AG08395 (cell line): ENCODE measurements at places on chromosomes 16 and 17.
A peak's percentile ranks its signal among the peaks of the same experiment; 100 is the strongest.

GRCh38 chr17:51739245-51739886 lies 419.1 kb downstream of the CA10 start:
- no peak for DNase-seq

- DNase-seq, result peak; percentile 26
Measured at GRCh38 chr16:27174798-27175197, 28.5 kb upstream of the KDM8 start.

DNA sequence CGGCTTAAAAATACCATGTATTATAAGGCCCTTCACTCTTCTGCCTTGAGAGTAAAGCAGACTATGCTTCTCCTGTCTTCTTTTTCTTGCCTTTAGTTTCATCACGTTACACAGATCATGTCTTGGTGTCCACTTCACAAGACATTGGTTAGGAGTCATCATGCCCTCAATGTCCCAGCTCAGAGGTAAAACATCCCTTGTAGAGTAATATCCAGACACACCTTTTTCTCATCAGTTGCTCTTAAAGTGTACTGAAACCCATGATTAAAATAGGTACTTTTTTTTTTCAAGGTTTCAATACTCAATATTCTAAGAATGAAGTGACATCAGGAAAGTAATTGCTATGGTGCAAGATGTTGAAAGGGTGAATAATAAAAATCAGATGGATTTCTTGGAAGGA lies 267.8 kb downstream of the PMP22 start:
- DNase-seq, result no peak

- no peak for DNase-seq
Measured at GRCh38 chr17:228951-229708, 47.7 kb upstream of the DOC2B start.

DNA sequence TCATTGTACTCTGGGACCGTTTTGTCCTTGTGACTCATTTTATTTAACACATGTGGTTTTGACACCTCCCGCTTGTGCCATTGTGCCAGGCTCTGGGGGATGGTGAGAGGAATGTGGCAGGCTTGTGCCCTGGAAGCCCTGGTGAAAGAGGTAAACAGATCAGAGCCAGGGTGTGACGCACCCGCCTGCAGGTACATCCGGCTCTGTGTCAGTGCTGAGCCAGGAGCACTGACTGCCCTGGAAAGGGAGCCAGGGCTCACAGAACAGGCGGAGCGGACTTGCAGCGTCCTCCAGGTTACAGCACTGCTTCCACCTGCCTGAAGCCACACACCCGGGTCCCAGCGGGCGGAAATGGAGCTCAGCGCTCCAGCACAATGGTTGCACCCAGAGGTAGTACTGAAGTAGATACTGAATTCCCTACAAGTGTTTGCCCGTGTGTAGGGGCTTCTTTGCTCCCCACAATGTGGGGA lies 30.6 kb downstream of the CDRT15 start:
- no peak for DNase-seq

DNA sequence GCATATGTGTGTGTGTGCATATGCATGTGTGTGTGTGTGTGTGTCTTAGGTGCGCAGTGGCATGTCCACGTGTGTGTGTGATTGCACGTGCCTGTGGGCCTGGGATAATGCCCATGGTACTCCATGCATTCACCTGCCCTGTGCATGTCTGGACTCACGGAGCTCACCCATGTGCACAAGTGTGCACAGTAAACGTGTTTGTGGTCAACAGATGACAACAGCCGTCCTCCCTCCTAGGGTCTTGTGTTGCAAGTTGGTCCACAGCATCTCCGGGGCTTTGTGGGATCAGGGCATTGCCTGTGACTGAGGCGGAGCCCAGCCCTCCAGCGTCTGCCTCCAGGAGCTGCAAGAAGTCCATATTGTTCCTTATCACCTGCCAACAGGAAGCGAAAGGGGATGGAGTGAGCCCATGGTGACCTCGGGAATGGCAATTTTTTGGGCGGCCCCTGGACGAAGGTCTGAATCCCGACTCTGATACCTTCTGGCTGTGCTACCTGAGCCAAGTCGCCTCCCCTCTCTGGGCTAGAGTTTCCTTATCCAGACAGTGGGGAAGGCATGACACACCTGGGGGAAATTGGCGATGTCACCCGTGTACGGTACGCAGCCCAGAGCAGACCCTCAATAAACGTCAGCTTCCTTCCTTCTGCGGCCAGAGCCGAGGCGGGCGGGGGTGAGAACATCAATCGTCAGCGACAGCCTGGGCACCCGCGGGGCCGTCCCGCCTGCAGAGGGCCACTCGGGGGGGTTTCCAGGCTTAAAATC lies 47.6 kb downstream of the IL21R start:
- DNase-seq, result no peak

DNA sequence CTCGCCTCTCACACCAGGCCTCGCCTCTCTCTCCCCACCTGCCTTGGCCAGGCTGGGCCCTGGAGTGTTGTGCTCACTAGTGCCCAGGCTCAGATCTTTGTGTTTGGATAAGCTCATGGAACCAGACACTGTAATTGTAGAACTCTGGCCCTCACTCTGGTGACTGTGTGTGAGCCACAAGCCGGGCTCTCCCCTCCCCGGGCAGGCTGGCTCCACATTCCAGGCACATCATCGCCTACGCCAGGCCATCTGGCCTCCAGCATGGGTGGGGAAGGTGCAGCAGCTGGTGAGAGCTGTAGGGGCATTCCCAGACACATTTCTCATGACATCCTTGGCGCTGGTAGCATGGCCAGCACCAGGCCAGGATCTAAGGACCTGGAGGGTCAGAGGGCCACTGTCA lies 202.3 kb downstream of the RAB11FIP4 start:
- DNase-seq, result peak; percentile 88

GRCh38 chr16:78142788-78143187 lies 43.3 kb downstream of the WWOX start:
- DNase-seq, result no peak

DNA sequence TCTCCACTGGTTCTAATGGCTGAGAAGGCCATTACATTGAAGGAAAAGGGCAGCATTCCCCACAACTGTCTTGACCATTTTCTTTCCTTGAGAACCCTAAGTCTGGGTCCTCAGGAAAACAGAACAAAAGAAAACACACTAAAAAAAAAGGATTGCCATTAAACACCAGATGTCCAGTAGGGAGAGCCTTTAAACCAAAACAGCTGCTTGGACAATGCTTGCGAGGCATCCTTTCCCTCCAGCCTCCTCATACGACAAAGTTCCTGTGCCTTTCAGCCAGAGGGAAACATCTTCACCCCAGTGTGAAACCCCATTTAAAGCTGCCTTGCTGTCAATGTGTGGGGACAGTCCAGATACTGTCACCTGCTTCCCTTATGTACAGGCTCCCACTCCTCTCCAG lies 74.3 kb downstream of the MMD start:
- no peak for DNase-seq

- DNase-seq, result peak; percentile 57
Measured at GRCh38 chr16:66924527-66925321, 611 bp downstream of the RRAD start.

DNA sequence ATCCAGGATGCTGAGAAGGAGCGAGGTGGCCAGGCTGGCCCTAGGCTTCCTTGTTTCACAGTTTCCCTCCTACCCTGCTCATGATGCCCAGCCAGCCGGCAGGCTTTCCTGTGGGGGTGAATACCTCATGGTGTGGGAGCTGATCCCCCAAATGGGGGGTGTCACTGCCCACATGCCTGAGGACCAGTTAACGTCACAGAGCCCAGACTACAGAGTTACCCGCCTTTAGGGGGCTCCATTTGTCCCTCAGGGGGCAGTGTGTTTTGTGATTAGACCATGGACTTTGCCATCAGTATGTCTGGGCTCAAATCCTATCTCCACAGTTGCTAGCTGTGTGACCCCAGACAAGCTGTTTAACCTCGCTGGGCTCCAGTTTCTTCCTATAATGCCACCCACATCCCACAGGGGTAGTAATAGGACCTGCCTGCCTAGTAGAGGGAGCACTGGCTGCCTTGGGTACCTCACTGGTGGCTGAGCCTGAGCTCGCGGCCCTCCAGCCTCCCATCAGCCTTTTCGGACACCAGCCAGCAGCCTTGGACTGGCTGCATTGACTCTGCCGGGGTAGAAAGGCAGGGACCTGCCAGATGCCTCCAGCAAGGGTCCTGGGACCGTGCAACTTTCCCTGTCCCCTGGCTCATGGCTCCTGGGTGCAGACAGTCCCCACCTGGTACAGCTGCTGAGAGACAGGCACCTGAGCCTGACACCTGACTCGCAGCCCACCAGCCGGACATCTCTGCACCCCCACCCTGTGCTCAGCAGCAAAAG lies 87.5 kb upstream of the GSE1 start:
- DNase-seq, result no peak

- DNase-seq, result no peak
Measured at GRCh38 chr17:4057731-4058130, 85.1 kb downstream of the ZZEF1 start.

- peak; percentile 87 for DNase-seq
Measured at GRCh38 chr17:49180303-49180702, 30.1 kb downstream of the GNGT2 start.

- no peak for DNase-seq
Measured at GRCh38 chr17:73690676-73691075, 46.4 kb upstream of the SDK2 start.

GRCh38 chr16:1280783-1281182 lies 24.9 kb downstream of the TPSD1 start:
- no peak for DNase-seq

DNA sequence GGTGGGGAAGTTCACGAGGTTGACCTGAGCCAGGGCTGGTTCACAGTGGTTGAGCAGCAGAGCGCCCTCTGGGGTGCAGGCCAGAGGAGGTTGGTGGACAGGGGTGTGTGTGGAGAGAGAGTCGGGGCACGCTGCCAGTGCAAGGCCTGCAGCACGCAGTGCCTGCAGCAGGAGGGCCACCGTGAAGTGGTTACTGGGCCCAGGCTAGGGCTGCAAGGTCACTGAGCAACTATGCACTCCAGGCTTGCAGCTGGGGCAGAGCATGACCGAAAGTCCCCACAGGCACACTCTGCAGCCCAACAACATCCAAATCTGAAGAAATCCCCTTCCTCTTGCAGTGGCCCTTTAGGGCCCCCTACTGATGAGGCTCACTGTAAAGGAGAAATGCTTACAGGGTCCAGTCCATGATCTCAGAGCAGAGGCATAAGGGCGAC lies 89.1 kb upstream of the NOL11 start:
- no peak for DNase-seq

DNA sequence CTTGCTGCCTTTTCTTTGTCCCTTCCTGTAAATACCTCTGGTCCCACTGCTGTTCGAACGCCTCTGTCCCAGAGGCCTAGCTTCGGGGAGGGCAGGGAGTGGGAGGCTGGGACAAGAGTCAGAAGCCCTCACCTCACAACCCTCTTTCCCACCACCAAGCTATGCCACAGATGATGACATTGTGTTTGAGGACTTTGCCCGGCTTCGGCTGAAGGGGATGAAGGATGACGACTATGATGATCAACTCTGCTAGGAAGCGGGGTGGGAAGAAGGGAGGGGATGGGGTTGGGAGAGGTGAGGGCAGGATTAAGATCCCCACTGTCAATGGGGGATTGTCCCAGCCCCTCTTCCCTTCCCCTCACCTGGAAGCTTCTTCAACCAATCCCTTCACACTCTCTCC lies 10.4 kb downstream of the ARRB2 start:
- no peak for DNase-seq

- no peak for DNase-seq
Measured at GRCh38 chr16:73549984-73550631, 502.2 kb upstream of the ZFHX3 start.

GRCh38 chr17:13921841-13922776 lies 147.2 kb upstream of the COX10 start:
- DNase-seq, result no peak

GRCh38 chr16:17313085-17313611 lies 157.6 kb downstream of the XYLT1 start:
- peak; percentile 57 for DNase-seq

DNA sequence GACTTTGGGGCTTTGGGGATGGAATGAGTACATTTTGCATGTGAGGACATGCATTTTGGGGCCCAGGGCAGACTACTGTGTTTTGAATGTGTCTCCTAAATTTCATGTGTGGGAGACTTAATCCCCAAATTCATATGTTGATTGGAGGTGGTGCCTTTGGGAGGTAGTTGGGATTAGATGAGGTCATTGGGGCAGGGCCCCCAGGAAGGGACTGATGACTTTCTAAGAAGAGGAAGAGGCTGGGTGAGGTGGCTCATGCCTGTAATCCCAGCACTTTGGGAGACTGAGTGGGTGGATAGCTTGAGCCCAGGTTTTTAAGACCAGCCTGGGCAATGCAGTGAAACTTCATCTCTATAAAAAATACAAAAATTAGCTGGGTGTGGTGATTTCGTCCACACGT lies 42.8 kb upstream of the RAI1 start:
- no peak for DNase-seq

DNA sequence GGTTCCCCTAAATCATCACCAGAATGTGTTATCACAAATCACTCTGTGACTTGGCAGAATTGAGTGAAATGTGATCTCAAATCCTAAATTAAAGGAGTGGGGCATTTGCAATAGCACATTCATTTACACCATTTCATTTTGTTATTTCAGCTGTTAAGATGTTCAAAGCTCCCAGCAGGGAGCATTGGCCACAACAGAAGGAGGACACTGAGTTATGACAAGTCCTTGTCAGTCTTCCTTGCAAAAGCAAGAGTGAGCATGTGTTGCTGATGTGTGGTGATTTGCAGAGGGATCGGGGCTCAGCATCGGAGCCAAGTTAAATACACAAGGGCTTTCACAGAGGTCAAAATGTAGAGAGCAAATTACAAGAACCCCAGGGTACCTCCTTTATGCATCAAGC lies 372.2 kb upstream of the CDH5 start:
- DNase-seq, result no peak

- no peak for DNase-seq
Measured at GRCh38 chr16:83302853-83303252, 504.9 kb upstream of the HSBP1 start.

- no peak for DNase-seq
Measured at GRCh38 chr17:804541-805435, 22.6 kb downstream of the MRM3 start.

GRCh38 chr16:52068447-52069074 lies 478.4 kb downstream of the TOX3 start:
- DNase-seq, result no peak
